ENCODE measurements at places on chromosomes 5 and 9.

GRCh38 chr5:139817362-139817761 is 21.8 kb downstream of the PSD2 start:
- DNase-seq = no peak

DNA sequence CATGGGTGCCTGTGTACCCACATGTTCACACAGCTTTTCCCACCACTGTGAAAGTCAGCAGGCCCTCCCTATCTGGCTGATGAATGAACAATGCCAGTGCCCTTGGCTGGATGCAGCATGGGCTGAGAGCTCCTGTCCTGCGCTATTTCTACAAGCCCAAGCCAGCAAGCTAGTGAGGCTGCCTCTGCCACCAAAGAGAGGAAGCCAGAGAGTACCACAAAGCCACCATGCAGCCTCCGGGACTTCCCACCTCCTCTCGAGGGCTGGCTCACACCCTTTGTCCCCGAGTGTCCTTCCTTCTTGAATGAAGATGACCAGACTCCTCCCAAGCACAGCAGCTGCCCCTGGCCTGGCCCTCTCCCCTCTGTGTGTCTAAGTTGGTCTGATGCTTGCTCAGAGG is 76.5 kb downstream of the SH3PXD2B start:
- DNase-seq = peak; percentile 24

- no peak for DNase-seq
Measured at GRCh38 chr9:104871961-104872527, 55.9 kb downstream of the ABCA1 start.

- no peak for DNase-seq
Measured at GRCh38 chr5:72518001-72518683, 10.9 kb upstream of the ZNF366 start.

GRCh38 chr5:170491479-170491878 is 12.3 kb upstream of the KCNIP1 start:
- DNase-seq = no peak

DNA sequence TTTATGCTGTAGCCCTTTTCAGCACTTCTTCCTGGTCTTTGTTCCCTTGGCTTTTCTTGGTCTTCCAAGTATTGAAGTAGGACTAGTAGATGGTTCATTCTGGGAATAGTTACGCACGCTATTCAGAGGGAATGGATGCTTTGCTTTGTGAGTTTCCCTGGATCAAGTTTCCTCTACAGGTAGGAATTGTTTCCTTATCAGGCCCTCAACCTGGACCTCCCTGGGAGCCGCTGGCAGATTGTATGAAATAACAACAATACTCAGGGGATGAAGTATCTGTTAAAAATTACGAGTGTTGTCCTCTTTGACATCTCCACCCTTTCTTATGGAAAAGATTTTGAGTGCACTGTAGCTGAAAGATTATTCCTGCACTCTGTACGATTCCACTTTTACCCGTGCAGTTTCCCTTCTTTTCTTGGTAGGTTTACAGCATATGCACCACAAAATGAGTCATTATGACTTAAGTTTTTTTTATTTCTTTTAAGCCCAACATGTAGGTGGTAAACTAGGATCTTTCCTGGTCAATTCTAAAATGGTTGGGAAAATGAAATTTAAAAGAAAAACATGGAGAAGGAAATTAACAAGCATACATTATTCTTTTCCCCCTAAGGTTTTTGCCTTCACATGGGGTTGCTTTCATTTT is 57.9 kb downstream of the ARHGAP26 start:
- no peak for DNase-seq

- DNase-seq = no peak
Measured at GRCh38 chr9:23539311-23539710, 286.7 kb downstream of the ELAVL2 start.

Data from head of caudate nucleus (tissue), 42 donors.